ENCODE measurements at places on chromosomes 7 and 10. TPM values are rescaled to one million over a fixed set of nuclear protein-coding genes. Genes with fewer than 3 reads are reported as not detected.

Gene STN1
- polyA plus RNA-seq = 20.8 TPM

GRCh38 chr10:118259288-118259906, 82.7 kb downstream of the FAM204A start:
- peak; percentile 72 for DNase-seq

Gene WNT8B
- polyA plus RNA-seq = not detected

DNA sequence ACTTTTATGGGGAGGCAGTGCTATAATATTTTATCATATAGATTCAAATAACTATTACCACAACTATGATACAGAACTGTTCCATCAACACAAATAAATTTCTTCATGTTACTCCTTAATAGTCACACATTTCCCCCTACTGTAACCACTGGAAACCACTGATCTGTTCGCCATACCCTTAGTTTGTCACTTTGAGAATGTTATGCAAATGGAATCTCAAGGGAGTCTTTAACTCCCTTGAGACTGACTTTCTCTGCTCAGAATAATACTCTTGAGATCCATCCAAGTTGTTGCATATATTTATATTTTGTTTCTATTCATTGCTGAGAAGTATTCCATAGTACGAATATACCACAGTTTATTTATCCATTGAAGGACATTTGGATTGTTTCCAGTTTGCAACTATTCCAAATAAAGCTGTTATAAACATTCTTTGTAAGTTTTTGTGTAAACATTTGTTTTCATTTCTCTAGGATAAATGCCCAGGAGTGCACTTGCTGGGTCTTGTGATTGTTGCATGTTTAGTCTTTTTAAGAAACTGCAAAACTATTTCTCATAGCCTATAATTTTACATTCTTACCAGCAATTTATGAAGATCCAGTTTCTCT, 19.7 kb upstream of the PON2 start:
- DNase-seq = no peak

DNA sequence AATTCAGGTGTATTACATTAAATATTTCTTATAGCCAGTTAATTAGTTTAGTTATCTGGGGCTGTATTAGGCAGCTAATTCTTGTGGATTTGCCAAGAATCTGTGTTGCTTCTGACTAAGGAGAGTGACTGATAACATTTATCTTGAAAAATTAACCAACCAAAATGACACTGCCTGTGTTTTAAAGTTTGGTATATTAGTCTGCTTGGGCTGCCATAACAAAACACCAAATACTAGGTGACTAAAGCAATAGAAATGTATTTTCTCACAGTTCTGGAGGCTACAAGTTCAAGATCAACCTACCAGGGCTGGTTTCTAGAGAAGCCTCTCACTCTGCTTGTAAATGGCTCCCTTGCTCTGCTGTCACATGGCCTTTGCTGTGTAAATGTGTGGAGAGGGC, 12.9 kb downstream of the EXOC4 start:
- DNase-seq = peak; percentile 11

GRCh38 chr10:5424751-5425150, 12.4 kb downstream of the NET1 start:
- DNase-seq = no peak

GRCh38 chr10:4397337-4397736, 428.7 kb upstream of the AKR1E2 start:
- no peak for DNase-seq

DNA sequence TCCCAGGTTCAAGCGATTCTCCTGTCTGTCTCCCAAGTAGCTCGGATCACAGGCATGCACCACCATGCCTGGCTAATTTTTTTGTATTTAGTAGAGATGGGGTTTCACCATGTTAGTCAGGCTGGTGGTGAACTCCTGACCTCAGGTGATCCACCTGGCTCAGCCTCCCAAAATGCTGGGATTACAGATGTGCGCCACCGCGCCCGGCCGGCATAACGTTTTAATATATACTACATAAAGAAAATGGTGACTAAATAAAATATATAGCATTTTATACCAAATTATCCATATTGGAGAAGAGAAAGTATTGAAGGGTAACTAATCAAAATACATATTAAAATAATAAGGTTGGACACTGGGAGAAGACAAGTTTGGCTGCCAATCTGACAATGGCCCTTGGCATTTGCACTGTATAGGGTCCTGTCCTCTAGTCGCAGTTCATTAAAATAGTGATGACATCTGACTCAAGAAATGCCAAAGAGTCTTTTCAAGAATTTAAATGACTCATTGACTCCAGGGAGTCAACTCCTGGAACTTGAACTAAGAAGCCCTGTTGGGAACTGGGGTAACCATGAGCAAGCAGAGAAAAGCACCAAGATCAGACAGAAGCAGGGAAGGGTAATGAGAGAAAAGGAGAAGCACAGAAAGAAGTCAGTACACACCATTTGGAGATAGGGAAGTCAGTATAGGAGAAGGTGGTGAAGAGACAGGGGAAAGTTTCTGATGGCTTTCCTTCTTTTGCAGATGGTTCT, 91.1 kb downstream of the CH25H start:
- peak; percentile 92 for DNase-seq

Gene C7orf33
- polyA plus RNA-seq = not detected

Data from GM23248 (cell line).